ENCODE measurements at places on chromosomes 1 and 21.

GRCh38 chr1:30363031-30363430 lies 360.4 kb downstream of the MATN1 start:
- no peak for DNase-seq

GRCh38 chr1:196136396-196136795 lies 471.8 kb downstream of the KCNT2 start:
- DNase-seq = no peak

GRCh38 chr1:230084408-230085177 lies 17.6 kb downstream of the GALNT2 start:
- no peak for DNase-seq

- no peak for DNase-seq
Measured at GRCh38 chr1:223783676-223784075, 62.1 kb downstream of the TP53BP2 start.

GRCh38 chr1:93704052-93704451 lies 22.4 kb upstream of the BCAR3 start:
- DNase-seq = no peak

GRCh38 chr1:6988796-6989195 lies 203.5 kb downstream of the CAMTA1 start:
- DNase-seq = no peak

DNA sequence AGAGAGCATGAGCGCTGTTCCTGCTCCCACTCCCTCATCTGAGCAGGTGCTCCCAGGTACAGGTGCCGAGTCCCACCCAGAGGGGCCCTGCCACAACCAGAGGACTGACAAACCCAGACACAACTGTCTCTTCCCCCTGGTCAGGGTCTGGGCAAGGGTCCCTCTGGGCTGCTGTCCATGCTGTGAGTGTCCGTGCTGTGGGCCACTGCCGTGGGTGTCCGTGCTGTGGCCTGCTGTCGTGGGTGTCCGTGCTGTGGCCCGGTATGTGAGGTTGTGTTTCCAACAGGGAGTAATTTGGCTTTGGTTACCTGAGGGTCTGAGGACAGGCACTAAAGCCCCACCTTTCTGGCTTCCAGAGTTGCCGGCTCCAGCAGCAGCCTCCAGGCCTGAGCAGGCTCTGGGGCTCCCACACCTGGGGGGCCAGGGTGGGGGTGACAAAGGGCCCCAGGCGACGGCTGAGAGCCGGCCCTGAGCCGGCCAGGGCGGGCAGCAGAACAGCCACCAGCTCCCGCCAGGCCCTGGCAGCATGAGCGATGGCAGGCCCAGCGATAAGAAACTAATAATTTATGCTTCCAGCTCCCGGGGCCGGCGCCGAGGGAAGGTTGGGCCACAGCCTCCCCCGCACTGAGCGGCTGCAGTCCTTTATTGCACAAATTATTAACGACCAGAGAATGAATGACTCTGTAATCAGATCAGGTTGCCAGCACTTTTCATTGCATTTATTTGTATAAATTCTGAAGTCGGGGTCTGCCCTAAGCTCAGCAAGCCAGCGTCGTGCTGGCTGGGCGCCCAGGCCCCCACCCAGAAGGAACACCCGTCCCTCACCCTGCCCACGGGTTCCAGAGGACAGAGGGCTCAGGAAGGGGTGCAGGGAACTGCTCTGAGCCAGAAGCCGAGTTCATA lies 7.3 kb upstream of the SAMD11 start:
- DNase-seq = no peak

DNA sequence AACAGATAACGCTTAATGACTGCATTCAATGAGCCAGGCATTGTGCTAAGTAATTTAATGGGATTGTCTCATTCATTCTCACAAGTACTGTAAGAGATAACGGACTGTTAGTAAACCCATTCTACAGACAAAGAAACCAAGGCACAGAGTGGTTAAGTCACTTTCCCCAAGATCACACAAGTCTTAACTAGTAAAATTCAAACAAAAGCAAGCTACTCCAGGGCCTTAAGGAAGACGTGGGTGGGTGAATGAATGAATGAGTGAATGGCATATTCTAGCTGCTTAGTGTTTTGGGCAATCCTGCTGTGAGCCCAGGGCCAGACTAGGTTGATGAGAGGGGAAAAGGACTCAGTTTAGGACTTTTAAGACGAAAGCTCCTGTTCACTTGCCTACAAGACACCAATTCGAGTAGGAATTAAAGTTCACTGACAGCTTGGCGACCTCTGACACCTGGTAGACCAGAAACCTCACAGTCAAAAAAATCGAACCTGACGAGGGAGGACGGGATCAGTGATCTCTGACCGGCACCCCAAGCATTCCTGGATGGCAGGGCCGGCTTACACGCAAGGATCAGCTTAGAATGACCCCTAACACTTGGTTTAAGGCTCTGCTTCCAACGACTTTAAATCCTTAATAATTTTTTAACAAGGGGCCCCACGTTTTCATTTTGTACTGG lies 557 bp downstream of the EMC1 start:
- no peak for DNase-seq

DNA sequence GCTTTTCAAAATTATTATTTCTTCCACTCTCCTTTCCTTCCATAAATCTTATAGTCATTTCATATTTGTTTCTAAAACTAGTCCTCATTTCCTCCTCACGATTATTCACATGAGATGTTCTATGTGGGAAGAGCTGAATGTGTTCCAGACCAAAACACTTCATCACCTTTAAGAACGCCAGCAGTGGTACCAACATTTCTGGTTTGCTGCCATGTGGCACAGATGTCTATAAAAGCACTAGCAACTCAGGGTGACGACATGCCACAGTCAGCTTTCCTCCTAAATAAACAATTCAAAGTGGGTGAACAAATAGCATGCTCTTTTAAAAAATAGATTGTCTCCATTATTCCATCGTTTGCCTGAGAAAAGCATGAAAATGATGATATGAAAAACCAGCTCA lies 1217.8 kb upstream of the ADGRL2 start:
- no peak for DNase-seq

DNA sequence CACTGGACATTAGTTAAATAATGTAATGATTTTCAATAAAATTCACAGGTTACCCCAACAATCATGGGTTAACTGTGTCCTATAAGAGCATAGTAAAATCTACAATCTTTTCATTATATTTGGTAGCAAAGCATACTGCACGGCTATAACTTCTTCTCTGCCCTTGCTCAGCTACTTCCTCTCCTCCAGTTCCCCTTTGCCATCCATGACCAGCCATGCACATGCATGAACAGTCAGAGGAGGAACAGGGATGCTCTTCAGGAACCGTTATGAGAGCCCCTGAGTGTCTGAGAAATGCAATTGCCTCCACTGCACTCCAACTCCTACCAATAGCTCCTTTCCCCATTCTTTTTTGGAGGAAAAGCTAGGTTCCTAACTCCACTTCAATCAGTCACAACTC lies 646.7 kb downstream of the LTN1 start:
- DNase-seq = no peak

- DNase-seq = no peak
Measured at GRCh38 chr1:1920608-1921458, 1.8 kb upstream of the TMEM52 start.

GRCh38 chr1:64891448-64891825 lies 74.9 kb downstream of the JAK1 start:
- no peak for DNase-seq

GRCh38 chr1:53381790-53382401 lies 54.0 kb upstream of the LRP8 start:
- no peak for DNase-seq

GRCh38 chr1:206583707-206584648 lies 28.3 kb downstream of the EIF2D start:
- DNase-seq = peak; percentile 85

DNA sequence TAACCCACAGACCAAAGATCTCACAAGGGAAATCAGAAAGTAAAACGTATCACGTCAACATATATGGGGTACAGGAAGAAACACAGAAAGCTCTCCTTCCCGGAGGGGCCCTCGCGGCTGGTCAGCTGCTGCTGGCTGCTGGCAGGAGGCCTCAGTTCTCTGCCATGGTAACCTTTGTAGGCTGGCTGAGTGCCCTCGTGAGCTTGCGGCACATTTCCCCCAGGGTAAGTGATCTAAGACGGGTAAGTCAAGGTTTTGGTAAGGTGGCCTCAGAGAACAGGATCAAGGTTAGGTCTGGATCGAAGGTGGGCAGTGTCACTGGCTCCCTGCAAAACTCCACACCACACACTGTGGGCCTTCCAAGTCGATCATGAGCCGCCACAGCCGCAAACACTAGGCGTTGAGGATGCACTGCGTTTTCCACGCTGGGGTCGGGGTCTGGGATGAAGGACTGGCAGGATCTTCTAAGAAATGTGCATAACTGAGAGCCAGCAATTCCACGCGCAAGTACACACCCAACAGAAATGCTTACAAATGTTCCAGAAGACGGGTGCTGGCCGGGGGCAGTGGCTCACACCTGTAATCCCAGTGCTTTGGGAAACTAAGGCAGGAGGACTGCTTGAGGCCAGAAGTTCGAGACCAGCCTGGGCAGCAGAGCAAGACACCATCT lies 33.9 kb downstream of the WDR4 start:
- no peak for DNase-seq

DNA sequence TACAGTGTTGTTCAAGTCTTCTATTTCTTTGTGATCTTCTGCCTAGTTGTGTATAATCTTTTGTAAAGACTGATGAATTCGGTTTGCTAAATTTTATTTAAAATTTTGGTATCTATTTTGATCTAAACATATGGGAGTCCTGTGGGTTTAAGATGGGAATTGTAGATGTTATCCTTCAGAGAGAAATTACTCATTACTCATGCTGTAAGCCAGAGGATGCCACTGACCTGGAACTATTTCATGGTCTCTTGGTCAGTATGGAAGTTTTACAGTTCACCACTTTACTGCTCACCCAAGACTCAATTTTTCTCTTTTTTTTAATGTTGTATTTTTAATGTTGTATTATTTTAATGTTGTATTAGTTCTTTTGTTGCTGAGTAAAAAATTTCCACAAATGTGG lies 138.6 kb upstream of the B3GALT2 start:
- DNase-seq = no peak

GRCh38 chr1:213728593-213729536 lies 258.9 kb upstream of the PROX1 start:
- no peak for DNase-seq

DNA sequence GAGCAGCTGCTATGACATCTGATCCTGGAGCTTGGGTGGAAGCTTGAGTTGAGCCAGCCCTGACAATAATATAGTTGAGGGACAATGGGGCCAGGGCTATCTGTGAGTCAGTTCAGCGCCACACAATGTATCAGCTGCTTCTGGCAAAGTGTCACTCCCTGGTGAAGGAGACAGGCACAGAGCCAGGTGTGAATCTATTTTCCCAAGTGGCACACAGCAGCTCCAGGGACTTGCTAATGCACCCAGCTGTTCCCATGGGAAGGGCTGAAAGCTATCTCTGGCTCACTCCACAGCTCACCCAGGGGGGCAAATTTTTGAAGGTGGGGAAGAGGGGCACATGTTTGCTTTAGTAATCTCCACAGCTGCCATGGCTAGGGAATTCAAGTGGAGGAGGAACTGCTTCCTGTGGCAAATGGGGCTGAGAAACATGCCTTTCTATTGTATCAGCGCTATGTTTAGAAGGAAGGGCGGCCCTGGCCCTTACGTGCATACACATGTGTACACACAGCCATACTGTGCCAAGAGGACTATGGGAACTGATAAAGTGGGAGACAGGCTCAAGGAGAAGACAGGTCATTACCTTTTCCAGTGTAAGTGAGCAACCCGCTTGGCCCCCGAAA lies 2.2 kb downstream of the CYB5R1 start:
- no peak for DNase-seq

GRCh38 chr1:3930301-3931006 lies 30.4 kb upstream of the C1orf174 start:
- no peak for DNase-seq

DNA sequence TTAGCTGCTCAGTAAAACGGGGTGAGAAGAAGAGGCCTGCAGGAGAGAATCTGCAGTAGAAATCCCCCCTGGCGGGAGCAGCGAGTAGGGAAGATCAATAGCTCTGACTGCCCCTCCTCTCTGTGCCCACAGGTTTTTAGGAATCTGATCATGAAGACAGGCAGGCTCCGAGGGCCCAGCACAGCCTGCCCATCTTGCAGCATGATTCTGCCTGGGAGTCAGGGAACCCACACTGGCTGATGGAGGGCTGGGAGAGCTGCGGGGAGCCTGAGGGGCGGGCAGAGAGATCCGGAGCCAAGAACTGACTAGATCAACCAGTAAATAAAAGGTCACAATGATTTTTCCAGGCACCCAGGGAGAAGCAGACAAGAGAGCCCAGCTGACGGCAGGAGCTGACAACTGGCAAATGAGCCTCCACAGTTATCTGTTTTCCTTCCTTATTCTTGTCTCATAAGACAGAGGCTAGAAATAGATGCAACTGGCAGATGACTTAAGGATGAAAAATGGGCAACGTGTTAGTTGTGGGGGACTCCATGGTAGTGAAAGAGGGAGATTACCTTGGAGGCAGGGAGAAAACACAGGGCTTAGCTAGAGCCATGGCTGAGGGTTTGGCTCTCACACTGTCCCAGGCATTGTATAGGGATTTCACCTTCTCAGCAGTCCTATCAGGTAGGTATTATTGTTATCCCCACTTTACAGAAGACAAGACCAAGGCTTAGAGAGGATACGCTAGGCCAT lies 116.2 kb downstream of the PLXNA2 start:
- no peak for DNase-seq

DNA sequence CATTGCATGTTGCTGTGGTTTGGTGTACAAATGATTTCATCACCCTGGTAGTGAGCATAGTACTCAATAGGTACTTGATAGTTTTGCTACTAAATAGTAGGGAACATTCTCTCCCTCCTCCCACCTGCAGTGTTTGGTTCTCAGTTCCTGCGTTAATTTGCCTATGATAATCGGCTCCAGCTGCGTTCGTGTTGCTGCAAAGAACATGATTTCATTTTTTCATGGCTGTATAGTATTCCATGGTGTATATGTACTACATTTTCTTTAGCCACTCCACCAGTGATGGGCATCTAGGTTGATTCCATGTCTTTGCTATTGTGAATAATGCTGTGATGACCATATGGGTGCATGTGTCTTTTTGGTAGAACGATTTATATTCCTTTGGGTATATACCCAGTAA lies 903.4 kb downstream of the TTLL7 start:
- DNase-seq = no peak

DNA sequence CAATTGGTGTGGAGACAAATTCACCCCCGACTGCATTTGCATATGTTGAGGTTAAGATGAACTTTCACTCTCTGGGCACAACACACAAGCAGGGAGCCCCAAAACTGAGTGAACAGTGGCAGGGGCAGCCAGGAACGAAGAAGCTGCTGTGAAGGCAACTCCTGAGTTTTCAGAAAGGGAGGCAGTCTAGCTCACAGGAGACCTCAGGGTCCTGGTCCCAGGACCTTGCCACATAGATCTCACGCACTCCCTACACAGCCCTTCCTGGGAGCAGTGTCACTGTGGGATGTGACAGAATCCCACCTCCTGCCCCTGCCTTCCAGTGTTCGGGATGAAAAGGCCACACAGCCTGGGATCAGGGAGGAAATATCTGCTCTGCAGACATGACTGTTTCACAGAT lies 60.9 kb downstream of the KCND3 start:
- no peak for DNase-seq

DNA sequence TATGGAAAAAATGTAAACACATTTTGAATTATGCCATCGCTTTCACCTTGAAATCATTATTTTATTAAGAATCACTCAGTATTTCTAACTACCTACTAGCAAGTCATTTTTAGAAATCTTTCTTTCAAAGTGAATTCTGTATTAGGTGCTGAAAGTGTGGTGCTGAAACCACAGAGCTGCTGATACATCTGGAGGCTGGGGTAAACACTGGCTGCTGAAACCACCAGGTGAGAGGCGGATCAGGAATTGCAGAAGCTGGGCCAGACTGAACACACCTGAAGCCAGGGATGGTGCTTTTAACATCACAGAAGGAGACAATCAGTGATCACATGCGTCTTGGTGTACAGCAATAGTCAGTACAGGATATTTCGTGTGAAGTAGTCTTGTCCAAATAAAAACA lies 42.2 kb upstream of the KCNE1 start:
- no peak for DNase-seq

Data from liver (tissue), 10 donors.